Activated naive CD4-positive, alpha-beta T cell treated with anti-CD3 and anti-CD28 coated beads, Interleukin-2, amount 50 U/mL, for 72 hours (primary cell): ENCODE measurements at places on chromosomes 13 and 19. TPM values are rescaled to one million over a fixed set of nuclear protein-coding genes. Genes with fewer than 3 reads are reported as not detected.

- peak; percentile 72 for DNase-seq
Measured at GRCh38 chr19:43555185-43555770, 20.0 kb downstream of the XRCC1 start.

- no peak for DNase-seq
Measured at GRCh38 chr19:8468761-8469373, 24.1 kb downstream of the HNRNPM start.

DNA sequence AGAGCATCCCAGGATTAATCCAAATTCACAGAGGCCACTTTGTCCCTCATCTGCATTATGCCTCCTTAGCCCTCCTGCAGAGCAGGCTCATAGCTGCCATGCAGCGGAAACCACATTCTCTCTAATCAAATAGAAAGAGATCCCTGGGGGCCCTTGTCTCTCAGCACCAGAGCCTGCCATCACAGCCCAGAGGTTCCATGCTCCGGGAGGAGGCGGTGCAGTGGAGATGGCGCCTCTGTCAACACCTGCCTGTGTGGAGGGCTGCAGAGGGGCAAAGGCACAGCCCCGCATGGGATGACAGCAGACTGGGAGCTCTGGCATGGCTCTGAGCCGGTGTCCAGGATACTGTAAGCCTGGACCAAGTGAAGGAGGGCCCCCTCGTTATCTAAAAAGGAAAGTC lies 111.3 kb downstream of the SLC7A1 start:
- no peak for DNase-seq

DNA sequence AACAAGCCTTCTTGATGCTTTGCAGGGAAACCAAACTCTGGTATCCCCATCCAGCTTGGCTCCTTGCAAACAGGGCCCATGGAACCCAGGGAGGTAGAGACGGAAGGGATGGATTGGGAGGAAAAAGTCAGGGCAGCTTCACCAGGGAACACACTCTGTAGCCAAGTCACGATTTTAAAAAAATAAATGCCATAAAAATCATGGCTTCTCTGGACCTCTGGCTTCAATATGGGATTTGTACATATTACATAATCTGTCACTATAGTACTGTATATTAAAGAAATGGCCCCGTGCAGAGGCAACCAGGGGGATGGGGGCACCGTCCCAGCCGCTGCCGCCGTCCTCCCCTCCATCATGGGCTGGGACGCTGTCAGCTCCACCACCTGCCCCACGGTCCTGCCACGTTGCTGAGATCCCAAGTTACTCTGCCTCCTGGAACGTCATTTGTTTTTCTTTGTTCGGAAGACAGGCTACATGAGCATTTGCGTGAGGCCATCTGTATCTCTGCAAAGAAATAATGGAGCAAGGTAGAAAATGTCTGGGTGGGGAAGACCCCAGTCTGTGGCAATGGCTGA lies 313.3 kb downstream of the ZNF536 start:
- DNase-seq: no peak

DNA sequence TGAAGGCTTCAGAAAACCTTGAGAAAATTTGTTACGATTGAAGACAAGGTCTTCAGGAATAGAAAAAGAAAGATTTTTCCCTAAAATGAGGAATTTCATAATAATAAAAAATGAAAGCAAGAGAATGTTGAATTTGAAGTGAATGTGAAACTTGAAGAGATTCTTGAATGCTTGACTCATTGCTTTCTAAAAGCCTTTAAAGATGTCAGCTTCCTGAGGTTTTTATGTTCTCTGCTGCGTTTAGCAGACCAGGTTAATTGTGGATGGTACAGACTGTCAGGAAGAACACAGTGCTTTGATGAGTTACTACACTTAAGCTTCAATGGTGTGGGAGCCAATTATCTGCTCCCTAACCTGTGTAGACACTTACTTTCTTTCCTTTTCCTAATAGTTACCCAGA lies 96.3 kb upstream of the FNDC3A start:
- DNase-seq: no peak

DNA sequence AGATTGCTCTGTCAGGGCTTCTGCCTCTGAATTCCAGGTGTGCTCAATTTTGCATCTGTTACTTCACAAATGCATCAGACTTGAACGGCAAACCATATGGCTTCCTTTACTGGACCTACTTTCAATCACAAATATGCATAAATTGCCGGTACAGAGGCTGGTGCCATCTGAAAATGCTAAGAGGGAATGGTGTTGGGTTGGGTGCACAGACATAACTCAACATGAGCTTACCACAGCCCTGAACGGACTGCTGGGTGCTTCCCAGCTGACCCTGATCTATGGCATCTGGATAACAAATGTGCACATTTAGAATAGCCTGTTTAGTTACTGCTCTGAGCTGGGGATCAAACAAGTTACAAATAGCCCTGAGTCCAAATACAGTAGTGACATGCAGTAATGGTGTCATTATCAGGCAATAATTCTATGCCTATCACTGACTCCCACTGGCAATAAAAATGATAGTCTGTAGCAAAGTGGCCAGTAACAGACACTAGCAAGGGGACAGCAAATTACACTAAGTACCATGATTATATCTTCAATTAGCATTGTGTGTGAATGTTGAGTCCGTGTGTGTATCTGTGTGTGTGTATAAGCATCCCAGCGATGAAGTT lies 927.3 kb downstream of the DIAPH3 start:
- no peak for DNase-seq

GRCh38 chr19:44718441-44719261 lies 19.7 kb downstream of the CEACAM16 start:
- DNase-seq: no peak

- DNase-seq: no peak
Measured at GRCh38 chr19:5052515-5052914, 83.6 kb downstream of the KDM4B start.

DNA sequence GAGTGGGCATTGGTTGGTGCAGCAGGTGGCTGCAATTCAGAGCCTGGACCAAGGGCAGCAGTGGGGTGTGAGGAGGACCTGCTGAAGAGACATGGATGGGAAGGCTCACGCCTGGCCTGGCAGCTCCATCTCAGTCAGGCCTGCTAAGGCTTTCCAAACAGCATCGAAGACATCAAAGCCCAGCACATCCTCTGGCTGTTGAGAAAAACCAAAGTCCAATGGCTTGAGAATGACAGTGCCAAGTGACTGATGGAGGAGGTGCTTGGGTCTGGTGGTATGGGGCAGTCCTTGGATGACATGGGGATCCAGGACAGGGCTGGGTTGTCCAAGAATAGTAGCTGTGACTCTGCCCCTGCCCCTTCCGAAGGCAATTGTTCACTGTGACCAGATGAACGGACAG lies 19.0 kb upstream of the XPO4 start:
- DNase-seq: no peak

DNA sequence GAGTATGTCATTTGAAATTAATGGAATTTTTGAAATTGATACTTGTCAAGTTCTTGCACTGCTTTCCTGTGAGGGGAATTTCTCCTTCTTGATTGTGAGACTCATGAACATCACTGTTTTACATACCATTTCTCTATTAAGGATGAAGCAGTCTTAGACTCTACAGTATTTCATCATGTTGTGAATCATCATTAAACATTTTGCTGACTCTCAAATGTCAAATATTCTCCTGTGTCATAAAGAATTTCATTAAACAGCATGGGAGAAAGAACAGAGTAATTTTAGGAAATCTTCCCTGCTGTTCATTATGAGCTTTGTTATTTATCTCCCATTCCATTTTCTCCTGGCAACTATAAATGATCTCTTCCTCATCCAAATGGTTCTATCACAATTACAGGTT lies 729.0 kb downstream of the PCDH9 start:
- no peak for DNase-seq

Gene PCSK4
- total RNA-seq: 8.4 TPM

DNA sequence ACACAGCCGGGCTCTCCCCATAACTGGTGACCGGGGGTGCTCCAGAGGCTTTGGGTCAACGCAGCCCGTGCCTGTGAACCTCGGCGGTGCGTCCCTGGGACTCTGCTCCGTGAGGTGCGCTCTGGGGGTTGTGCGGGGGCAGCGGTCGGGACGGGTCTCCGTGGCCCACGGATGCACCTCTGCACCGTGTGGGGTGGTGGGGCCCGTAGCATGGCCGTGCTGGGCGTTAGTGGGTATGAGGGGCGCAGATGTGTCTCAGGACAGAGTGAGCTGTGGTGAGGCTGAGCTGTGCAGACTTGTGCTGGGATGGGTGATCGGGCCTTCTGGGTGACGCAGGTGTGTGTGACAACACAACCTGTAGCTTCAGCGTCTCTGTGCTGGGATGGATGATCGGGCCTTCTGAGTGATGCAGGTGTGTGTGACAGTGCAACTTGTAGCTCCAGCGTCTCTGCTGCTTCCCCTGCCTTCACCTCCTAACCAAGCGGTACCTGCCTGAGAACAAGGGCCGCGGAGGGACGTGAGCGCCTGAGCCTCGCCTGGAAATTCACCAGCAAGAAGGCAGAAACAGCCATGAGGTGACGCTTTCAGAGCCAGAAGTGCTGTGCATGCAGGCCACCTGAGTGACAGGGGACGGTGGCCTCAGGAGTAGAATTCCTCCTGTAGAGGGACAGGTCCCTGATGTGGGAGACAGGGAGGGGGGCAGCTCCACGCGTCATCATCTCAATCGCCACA lies 599 bp downstream of the ZNF331 start:
- no peak for DNase-seq

- no peak for DNase-seq
Measured at GRCh38 chr19:35063940-35064818, 22.7 kb downstream of the HPN start.

Gene KLHL1
- not detected for total RNA-seq

DNA sequence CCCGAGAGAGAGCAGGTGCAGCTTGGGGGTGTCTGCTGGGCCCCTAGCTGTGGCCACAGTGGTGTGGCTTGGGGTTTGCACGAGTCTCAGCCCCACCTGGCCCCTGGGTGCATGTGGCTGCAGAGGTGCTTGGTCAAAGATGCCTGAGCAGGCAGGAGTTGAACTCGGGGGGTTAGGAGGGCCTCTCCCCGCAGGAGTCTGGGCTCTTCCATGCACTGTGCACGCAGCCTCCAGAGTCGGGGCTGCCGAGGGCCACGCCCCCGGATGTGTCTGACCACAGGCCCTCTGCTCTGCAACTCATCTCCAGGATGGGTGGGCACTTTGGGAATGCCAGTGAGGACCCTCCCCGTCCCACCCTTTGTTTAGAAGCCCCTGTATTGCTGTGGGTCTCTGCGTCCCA lies 91.5 kb upstream of the MCF2L start:
- DNase-seq: no peak

DNA sequence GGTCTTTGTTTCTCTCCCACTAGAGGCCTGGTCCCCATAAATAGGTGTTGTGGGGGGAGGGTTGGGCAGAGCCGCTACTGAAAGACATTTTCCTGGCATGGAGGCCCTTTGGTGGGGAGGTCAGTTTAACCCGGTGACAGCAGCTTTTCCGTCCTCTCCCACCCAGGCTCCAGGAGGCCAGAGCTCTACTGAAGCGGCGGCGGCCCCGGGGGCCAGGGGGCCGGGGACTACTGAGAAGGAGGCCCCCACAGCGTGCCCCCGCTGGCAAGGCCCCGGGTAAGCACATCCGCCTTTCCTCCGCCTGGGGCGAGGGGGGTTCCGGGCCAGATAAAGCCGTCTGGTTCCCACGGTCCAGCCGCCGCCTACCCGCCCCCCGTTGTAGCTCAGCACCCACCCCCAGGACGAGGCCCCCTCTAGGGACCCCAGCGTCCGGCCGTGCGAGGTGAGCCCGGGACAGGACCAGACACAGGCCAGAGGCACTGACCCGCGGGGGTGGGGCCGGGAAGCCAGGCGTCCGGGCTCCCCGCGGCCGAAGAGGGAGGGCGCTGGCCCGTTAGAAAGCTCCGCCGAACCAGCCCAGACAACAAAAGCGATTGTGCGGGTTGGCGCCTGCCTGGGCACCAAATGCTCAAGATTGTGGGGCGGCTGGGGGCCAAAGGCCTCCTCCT lies 1.1 kb upstream of the LTBP4 start:
- no peak for DNase-seq

Gene F2RL3
- total RNA-seq: not detected

DNA sequence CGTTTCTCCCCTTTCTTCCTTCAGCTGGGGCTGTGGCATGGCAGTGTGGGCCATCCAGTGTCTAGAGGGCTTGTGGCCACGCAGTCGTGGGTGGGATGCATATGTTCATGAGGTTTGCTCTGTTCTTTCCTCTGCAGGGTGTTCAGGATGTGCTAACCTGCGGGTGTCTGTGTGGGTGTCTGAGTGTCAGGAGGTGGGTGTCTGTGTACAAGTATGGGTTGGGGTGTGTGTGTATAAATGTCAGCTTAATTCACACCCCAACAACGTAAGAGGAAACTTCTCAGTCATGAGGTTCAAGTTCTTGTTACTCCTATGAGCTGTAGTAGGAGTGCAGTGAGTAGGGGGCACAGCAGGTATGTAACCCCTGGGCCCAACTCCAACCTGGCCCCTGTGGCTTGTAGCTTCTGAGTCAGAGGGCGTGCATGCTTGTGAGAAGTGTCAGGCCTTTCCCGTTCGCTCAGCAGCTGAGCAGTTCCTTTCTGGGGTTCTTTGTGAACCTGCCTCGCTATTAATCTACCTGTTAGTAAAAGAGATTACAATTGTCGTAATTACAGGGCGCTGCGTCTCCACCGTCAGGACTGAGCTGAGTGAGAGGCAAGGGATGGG lies 49.1 kb downstream of the NFIX start:
- no peak for DNase-seq

Gene IL27RA
- total RNA-seq: 68.0 TPM

- no peak for DNase-seq
Measured at GRCh38 chr19:19486343-19487076, 28.8 kb downstream of the TSSK6 start.

GRCh38 chr13:95497381-95497807 lies 55.1 kb upstream of the CLDN10 start:
- no peak for DNase-seq

DNA sequence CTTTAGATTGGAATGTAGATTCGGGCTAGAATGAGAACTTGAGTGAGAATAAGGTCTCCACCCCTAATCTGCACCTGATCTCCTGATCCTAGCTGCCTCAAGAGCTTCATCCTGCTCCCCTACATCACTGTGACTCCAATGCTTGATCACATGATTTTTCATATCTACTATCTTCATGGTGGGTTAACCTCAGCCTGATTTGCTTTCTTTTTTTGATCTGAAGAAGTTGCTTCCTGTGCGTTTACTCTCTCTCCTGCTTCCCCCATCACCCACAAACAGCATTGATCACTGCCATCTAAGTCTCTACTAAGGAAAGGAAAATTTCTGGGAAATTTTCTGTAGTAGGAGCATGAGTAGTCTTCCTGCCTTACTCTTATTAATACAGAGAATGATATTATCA lies 1542.1 kb upstream of the SLC10A2 start:
- no peak for DNase-seq

Gene KIR2DL1
- not detected for total RNA-seq

Gene APLP1
- total RNA-seq: 9.3 TPM

DNA sequence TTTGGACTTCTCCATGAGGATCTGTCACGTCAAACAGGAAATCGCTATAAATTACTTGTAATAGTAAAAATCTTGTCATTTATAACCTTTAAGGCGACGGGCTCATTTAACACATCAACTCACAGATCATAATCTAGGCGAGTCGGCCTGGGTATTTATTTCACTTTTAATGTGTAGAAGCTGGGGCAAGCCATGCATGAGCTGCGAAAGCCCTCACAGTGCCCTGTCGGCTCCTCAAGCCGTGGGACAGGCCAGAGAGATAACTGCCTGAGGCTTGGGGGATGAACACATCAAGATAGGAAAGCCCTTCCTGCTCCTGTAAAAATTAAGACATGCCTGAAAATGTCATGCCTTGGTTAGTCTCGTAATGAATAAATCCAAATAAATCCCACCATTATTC lies 30.8 kb downstream of the SOX1 start:
- no peak for DNase-seq

Gene SIGLEC14
- not detected for total RNA-seq

GRCh38 chr19:23789246-23789645 lies 30.6 kb upstream of the ZNF681 start:
- DNase-seq: no peak
